ENCODE measurements at places on chromosomes 5 and 9.

GRCh38 chr5:165405340-165405739 lies 1899.9 kb downstream of the MAT2B start:
- DNase-seq: no peak

DNA sequence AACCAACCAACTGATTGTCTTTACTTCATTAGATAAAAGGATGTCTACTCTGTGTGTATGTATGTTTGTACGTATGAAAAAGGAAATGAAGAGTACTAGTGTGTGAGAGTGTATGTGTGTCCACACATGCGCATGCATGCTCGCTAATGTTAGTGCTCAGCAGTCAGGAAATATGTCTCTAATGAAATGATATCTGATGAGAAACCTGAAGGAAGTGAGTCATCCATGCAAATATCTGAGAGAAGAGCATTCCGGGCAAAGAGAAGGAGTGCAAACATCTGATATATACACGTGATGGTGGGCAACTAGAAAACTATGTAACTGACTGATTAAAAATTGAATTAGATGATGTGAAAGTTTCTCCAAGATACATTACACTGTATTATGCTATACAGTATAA lies 29.6 kb upstream of the UGCG start:
- DNase-seq: peak; percentile 82

- no peak for DNase-seq
These were observed 27.1 kb upstream of the IFNA14 start for GRCh38 chr9:21266733-21267484.

DNA sequence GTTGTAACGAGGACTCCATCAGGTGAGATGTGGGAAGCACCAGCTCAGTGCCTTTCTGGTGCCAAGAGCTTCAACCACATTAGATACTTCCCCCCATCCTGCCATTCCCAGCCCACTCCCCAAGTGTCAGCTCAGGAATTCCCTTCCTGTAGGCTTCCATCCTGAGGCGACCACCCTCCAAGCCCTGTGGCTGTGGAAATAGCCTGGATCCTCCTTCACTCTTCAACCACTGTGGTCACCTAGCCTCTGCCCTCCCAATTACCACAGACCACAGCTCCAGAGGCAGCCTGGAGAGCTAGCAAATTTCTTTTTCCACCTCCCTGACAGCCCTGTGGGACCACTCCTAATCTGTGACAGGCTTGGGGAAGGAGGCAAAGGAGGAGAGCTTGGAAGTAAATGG lies 219.8 kb upstream of the MAP3K1 start:
- no peak for DNase-seq

DNA sequence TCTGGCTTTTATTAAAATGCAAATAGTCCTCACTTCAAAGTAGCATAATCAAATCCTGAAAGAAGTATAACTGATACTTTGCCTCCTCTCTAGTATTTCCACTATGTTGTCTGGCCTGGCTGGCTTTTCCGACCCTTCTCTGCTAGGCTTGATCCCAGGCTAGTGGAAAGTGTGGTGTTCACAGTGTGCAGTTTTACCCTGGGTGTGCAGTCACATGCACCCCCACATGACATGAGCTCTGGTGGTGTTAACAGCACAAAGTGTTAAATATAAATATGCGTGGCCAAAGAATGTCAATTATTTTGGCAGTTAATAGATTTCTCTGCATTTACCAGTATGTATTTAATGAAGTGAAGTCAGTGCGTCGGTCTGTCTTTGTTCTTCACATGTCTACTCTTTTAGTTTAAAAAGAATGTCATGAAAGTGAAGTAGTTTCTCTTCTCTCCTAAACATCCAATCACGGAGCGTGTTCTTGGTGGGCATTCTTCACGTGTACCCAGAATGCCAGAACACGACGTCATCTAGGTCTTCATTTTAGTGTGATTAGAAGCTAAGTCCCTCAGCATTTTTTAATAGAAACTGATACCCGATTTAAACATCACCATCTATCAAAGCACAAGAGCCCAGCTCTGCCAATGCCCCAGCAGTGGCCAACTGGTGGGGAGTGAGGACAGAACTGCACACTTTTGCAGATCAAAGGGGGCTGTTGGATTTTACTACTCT lies 286.4 kb downstream of the FANCC start:
- no peak for DNase-seq

- DNase-seq: no peak
These were observed 35.3 kb upstream of the CLPTM1L start for GRCh38 chr5:1380011-1380817.

- peak; percentile 5 for DNase-seq
These were observed at the start of gene GNG10 for GRCh38 chr9:111661150-111661801. Gene GNG10 (plus strand): TSS chr9:111661605. CDS start chr9:111661635, 30 bp downstream.

GRCh38 chr5:37814699-37815098 lies 25.1 kb downstream of the GDNF start:
- no peak for DNase-seq

- no peak for DNase-seq
These were observed 433.9 kb downstream of the DNAH5 start for GRCh38 chr5:13510616-13511015.

GRCh38 chr5:150410524-150411244 lies 2.0 kb downstream of the CD74 start:
- DNase-seq: peak; percentile 35

- DNase-seq: no peak
These were observed 338.8 kb downstream of the ARL15 start for GRCh38 chr5:53971551-53971950.

DNA sequence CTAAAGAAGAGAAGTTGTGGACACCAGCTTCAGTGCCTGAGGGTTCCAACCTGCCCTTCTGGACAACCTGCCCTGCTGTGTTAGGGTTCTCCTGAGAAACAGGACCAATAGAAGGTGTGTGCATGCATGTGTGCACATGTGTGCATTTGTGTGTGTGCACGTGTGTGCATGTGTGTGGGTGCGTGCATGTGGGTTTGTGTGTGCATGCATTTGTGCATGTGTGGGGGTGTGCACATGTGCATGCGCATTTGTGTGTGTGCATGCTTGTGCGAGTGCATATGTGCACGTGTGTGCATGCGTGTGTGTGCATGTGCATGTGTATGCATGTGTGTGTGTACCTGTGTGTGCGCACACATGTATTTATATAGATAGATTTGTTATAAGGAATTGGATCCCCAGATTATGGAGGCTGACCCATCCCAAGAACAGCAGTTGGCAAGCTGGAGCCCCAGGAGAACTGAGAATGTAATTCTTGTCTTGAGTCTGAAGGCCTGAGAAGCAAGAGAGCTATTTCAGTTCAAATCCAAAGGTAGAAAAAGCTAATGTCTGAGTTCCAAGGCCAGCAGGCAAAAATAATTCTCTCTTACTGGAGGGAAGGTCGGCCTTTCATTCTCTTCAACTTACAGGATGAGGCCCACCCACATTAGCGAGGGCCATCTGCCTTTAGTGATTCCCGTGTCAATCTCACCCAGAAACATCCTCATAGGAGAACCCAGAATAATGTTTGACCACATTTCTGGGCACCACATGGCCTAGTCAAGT lies 62.9 kb upstream of the SYNPO start:
- no peak for DNase-seq

DNA sequence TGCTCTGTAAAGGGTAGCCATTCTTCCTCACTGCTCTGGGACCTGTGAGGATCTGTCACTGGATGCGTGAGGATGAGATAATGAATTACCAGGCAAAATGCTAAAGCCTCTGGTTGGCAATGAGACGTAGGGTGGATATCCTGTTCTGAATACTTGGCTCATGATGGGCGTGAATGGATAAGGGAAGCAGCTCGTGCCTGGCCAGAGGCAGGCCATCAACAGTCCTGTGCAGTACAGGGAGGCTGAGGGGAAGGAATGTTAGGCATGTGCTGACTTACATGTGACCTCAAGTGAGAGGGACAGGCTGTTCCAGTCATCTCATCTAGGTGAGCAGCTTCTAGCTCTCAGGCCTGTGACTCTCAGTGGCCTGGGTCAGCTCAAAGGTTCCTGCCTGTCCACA lies 172.8 kb downstream of the CARTPT start:
- DNase-seq: no peak

DNA sequence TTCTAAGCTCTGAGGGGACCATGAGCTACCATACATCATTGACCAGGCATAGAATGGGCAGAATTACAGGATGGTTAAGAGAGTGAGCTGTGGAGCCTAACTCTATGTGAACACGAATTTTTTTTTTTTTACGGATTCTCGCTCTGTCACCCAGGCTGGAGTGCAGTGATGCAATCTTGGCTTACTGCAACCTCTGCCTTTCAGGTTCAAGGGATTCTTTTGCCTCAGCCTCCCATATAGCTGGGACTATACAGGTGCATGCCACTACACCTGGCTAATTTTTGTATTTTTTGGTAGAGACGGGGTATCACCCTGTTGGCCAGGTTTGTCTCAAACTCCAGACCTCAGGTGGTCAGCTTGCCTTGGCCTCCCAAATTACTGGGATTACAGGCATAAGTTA lies 72.8 kb upstream of the PCAT7 start:
- no peak for DNase-seq

- no peak for DNase-seq
These were observed 63.4 kb upstream of the PAPPA start for GRCh38 chr9:116090030-116090770.

DNA sequence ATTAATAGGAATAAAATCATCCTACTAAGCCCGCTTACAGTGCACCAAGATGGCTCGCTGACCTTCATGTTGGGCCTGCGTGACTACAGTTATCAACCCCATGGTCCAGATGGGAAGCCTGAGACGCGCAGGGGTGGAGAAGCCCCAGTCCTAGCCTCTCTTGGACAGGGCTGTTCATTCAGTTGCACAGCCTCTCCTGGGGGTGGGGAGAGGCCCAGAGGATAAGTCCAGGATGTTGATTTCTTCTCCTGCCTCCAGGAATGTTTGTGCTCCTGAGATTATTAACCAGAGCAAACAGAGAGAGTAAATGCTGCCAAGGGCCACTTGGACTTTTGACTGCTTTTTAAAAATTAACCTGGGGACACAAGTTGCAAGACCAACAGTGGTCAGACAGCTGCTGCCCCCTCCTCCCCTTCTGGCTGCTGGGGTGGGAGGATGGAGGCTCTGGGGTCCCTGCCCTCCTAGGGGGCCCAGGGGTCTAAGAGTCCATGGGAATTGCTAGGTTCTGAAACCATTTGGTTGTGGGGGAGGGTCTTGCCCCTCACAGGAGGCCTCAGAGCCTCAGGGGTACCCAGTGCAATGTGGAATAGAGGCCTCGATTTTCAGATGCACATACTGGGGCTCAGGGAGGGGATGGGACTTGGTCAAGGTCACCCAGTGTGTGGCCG lies 2.8 kb upstream of the AMBP start:
- DNase-seq: no peak

- peak; percentile 61 for DNase-seq
These were observed 980 bp downstream of the COL5A1 start for GRCh38 chr9:134642385-134643181.

- DNase-seq: no peak
These were observed 705.3 kb downstream of the PRELID2 start for GRCh38 chr5:145129797-145130196.

DNA sequence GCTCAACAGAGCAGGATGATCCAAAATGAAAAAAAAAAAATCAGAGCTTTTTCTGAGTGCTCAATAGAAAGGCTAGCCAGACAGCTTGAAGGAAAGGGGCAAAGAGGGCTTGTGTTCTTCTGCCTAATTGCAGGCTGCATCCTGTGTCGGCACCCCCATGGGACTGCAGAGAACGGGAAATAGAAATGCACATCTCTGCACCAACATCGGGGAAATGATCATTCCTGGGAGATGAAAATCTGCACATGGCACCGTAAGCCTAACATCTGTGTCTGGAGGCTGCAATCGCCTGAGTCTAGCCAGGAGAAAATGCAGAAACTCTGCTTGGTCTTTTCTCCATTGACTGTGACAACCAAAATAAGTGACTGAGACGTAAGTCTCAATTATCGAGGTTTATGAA lies 243.9 kb downstream of the ICE1 start:
- no peak for DNase-seq

GRCh38 chr5:54969856-54970828 lies 15.3 kb downstream of the ESM1 start:
- no peak for DNase-seq

GRCh38 chr5:102581011-102581410 lies 82.2 kb upstream of the SLCO6A1 start:
- no peak for DNase-seq

- DNase-seq: no peak
These were observed 901.2 kb upstream of the COX7C start for GRCh38 chr5:85716344-85717202.

GRCh38 chr5:168801567-168801966 lies 222.4 kb upstream of the PANK3 start:
- no peak for DNase-seq

GRCh38 chr5:89233462-89233861 lies 350.5 kb upstream of the MEF2C start:
- no peak for DNase-seq

- DNase-seq: no peak
These were observed 21.2 kb downstream of the S1PR3 start for GRCh38 chr9:89012294-89013042.

DNA sequence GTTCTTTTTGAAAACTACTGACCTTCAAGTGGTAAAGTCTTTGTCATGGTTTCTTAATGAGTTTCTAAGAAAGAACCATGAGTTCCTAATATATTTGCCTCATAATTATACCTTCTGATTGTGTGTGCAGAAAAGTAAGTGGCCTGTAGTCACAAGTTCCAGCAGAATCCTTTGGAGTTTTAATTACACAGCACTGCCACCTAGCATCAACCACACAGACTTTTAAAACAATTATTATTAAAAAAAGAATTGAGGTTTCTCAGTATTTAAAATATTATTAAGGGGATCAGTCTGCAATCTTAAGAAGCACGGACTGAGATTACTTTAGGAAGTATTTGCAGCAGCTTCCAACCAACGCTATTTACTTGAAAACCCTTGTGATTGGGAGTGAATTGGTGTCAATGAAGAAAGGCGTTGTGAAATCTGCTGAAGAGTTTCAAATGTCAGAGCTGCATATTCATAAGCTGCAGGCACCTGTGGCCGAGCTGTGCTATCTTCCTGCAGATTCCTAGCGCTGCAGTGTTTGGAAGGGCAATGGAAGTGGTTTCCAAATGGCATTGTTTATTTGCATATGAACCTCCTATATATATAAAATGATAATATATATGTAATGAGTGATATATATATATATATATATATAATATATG lies 1074.2 kb upstream of the WWC1 start:
- DNase-seq: no peak

- no peak for DNase-seq
These were observed 16.9 kb upstream of the CPLX2 start for GRCh38 chr5:175854231-175855040.

GRCh38 chr5:173633304-173633703 lies 16.9 kb upstream of the BOD1 start:
- DNase-seq: no peak

DNA sequence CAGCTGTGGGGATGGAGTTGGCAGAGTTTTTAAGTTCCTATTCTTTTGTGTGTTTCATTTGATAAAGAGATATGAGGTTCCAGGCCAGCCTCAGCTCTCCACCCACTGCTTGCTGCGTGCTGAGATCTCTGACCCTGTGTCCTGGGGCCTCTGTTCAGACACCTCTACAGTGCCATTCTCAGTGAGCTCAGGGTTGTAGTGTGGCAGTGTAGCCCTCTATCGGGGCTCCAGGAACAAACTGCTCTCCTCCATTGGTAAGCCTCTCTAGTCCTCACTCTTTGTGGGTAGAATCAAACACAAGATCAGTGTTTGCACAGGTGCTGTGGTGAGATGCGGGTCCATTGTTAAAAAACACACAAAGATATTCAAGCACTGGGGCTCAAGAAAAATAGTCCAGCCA lies 386.6 kb upstream of the RPS23 start:
- DNase-seq: no peak

GRCh38 chr5:62902126-62902525 lies 323.5 kb downstream of the LRRC70 start:
- no peak for DNase-seq
